ENCODE measurements at places on chromosomes 16 and 17.

GRCh38 chr17:38912221-38912813 is 13.1 kb upstream of the LASP1NB start:
- no peak for DNase-seq

- no peak for DNase-seq
Observed at GRCh38 chr16:1820096-1820945, 6.3 kb downstream of the HAGH start.

GRCh38 chr17:1939981-1940809 is 84.9 kb downstream of the RTN4RL1 start:
- no peak for DNase-seq

GRCh38 chr17:64739316-64740058 is 77.4 kb upstream of the SMURF2 start:
- peak; percentile 80 for DNase-seq

DNA sequence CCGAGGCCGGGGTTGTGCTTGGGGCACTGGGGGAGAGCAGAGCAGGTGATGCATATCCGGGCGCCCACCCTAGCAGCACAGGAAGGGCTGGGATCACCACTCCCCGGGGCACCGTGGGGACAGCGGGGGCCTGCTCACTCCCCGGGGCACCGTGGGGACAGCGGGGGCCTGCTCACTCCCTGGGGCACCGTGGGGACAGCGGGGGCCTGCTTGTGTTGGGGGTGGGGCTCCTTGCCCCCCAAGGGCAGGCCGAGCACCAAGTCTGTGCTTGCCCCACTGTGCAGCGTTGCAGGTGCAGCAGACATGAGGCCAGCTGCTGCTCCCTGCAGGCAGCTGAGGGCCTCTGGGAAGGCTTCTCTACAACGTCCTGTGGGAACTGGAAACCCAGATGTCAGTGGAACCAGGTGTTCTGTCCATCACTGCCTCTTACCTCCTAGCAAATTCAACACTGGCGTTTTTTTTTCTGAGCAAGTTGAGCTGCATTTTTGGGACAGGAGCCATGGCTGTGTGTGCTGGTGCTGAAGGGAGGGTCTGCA is 25.0 kb upstream of the ZNF750 start:
- no peak for DNase-seq

- DNase-seq = no peak
Observed at GRCh38 chr16:88130681-88131080, 179.4 kb downstream of the BANP start.
